ENCODE measurements at places on chromosomes 1 and 21.

GRCh38 chr1:59664166-59664565 is 150.6 kb upstream of the HOOK1 start:
- no peak for DNase-seq

DNA sequence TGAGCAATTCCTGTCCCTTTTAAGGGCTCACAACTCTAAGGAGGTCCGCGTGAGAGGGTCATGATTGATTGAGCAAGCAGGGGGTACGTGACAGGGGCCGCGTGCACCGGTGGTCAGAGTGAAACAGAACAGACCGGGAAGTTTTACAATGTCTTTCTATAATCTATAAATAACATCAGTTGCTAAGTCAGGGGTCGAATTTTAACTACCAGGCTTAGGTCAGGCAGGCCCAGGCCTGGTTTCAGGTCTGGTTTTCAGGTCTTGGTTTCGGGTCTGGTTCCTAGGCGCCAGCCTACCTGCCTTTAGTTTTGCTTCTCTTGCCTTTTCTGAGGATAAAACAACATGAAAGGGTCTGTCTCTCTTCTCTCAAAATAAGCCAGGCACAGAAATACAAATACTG is 476.0 kb upstream of the CAMK1G start:
- no peak for DNase-seq

DNA sequence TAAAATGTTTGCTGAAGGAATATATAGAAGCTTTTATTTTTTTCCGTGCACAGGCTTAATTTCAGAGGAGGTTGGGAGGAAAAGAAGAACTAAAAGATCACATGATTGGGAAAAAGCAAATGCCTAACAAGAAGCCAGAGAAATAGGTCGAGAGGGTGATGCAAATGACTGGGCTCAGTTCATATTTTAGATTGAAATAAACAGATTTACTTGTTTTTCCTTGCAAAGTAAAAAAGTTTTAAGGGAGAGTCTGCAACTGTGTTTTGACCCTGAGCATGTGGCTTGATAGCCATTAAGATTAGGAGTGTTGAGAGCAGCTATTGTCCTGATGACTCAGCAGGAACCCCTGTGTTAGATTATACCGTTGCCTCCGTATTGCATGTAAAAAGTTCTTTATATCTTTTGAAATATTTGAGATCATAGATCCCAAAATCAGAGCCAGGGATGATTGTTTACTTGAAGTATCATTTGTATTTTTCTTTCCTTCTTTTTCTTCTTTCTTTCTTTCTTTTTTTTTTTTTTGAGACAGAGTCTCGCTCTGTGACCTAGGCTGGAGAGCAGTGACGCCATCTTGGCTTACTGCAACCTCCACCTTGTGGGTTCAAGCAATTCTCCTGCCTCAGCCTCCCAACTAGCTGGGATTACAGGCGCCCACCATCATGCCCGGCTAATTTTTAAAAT is 20.2 kb downstream of the CLIC4 start:
- DNase-seq: no peak

GRCh38 chr1:183753464-183753891 is 51.4 kb upstream of the RGL1 start:
- no peak for DNase-seq

DNA sequence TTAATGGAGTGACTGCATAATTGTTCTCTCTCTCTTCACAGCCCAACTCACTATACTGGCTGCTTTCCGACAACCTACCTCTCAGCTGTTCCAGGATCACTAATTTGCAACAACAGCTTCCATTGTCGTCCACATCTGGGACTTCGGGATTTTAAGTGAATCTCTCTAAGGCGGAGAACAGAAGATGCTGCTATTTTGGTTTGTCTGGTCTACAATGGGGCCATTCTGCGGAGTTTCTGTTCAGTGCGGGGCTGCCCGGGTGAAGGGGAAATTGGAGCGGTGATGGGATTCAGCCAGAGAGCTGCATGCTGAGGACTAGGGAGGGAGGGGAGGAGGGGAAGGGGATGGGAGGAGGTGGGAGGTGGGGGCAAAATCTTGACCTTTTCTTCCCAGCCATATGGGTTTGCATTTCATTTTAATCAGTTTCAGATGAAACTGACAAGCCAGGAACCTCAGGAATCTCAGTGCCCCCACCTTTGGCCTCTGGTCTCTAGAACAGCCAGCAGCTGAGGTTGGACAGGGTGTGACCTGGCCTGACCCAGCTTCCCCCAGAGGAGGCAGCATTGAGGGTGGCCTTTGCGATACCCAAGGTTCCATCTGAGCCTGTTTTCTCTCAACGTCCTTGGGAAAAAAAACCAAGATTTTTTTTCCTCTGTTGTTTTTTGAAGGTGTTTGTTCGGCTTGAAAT is 6.9 kb upstream of the SRP9 start:
- no peak for DNase-seq

GRCh38 chr1:55396381-55396891 is 181.3 kb upstream of the USP24 start:
- DNase-seq: no peak

- DNase-seq: no peak
Measured at GRCh38 chr1:28267633-28268032, 8.3 kb downstream of the SESN2 start.

- no peak for DNase-seq
Measured at GRCh38 chr1:231125972-231126580, 35.8 kb upstream of the TRIM67 start.

GRCh38 chr1:200468264-200469001 is 58.6 kb upstream of the ZNF281 start:
- DNase-seq: no peak

- no peak for DNase-seq
Measured at GRCh38 chr1:32886828-32887414, 630 bp downstream of the HPCA start.

GRCh38 chr1:57826535-57826934 is 402.7 kb upstream of the DAB1 start:
- DNase-seq: no peak

GRCh38 chr21:17819877-17820229 is 697 bp upstream of the C21orf91 start:
- DNase-seq: no peak

DNA sequence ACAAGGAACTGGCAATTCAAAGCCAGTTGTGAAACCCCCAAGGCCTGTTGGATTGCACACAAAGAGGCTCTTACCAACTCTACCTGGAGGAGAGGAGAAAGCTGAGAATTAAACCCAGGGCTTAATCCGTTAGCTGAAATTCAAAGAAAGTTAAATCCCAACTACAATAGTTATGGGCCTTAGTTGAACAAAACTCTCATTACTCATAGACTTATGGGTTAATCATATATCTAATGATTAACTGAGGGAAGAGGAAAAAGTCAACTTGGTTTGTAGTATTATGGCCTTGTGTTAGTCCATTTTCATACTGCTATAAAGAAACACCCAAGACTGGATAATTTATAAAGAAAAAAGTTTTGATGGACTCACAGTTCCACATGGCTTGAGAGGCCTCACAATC is 838.2 kb upstream of the ADGRL2 start:
- no peak for DNase-seq

- DNase-seq: no peak
Measured at GRCh38 chr1:234729561-234730474, 119.8 kb upstream of the IRF2BP2 start.

GRCh38 chr1:5686925-5687706 is 305.1 kb downstream of the NPHP4 start:
- DNase-seq: no peak

DNA sequence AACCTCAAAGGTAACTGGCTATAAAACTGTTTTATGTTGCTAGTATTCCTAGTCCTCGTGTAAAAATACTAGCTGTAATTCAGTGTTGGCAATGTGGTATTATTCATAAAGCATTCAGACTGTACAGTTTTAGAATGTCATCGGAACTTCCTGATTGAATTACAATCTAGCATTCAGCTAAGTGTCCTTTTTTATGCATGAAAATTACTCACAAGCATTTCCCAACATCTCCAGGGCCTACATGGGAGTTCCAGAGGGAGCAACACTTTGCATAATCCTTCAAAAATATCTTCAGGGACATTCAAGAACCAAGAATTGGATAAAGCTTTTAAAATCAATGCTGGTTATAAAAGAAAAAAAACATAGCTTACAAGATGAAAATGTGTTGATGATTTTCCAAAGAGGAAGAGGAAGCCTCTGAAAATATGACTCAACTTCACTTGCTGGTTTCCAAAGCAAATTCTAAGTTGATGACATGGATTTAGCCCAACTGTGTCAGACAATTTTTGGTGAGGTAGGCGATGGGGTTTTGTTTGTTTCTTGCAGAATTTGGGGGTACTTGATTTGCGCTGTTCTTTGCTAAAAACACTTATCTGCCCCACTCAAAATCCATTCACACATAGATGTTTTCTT is 137.8 kb downstream of the SLC44A5 start:
- DNase-seq: peak; percentile 2

DNA sequence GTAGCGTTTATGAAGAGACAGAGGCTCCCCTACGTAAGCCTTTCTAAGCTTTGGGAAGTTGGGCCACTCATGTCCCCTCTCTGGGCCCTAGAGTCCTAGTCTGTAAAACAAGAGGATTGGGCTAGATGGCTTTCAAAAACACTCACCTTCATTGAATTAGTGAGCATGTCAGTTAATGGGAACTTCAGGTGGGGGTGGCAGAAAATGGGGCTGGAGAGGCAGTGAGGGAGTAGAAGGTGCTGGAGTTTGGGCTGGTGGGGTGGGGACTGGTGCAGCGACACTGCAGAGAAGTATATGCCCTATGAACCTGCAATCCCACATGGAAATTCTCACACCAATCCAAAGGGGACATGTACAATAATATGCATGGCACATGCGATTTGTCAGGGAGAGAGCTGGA is 182.7 kb downstream of the C1orf94 start:
- no peak for DNase-seq

GRCh38 chr1:182784556-182785171 is 4.9 kb upstream of the NPL start:
- no peak for DNase-seq

- no peak for DNase-seq
Measured at GRCh38 chr1:200535605-200536004, 84.9 kb downstream of the KIF14 start.

- peak; percentile 35 for DNase-seq
Measured at GRCh38 chr1:227946624-227947385, 927 bp downstream of the WNT9A start.

- peak; percentile 63 for DNase-seq
Measured at GRCh38 chr1:94832446-94832845, 12.3 kb downstream of the SLC44A3 start.

DNA sequence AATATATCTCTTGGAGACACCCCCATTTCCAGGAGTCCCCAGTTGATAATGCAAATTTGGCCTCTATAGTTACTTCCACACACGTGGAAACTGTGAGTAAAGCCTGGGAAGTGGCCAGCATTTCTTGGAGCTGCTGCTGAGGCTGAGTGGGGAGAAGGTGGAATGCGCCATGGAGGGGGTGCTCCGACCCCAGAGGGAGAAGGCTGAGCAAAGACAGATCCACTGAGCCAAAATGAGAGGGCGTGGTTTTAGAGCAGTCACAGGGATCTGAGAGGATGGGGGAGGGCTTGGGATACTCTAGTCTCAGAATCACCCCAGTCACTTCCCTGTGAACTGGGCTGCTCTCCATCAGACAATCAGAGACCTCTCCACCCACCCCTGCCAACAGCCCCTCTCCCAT is 38.7 kb downstream of the TRIM62 start:
- peak; percentile 45 for DNase-seq

GRCh38 chr1:228725178-228725577 is 10.1 kb upstream of the RHOU start:
- DNase-seq: no peak

- DNase-seq: no peak
Measured at GRCh38 chr21:37817242-37817641, 99.0 kb downstream of the KCNJ6 start.

GRCh38 chr21:38351961-38352521 is 95.2 kb downstream of the KCNJ15 start:
- DNase-seq: peak; percentile 93

- DNase-seq: no peak
Measured at GRCh38 chr1:153845158-153845557, 70.0 kb downstream of the SLC27A3 start.

DNA sequence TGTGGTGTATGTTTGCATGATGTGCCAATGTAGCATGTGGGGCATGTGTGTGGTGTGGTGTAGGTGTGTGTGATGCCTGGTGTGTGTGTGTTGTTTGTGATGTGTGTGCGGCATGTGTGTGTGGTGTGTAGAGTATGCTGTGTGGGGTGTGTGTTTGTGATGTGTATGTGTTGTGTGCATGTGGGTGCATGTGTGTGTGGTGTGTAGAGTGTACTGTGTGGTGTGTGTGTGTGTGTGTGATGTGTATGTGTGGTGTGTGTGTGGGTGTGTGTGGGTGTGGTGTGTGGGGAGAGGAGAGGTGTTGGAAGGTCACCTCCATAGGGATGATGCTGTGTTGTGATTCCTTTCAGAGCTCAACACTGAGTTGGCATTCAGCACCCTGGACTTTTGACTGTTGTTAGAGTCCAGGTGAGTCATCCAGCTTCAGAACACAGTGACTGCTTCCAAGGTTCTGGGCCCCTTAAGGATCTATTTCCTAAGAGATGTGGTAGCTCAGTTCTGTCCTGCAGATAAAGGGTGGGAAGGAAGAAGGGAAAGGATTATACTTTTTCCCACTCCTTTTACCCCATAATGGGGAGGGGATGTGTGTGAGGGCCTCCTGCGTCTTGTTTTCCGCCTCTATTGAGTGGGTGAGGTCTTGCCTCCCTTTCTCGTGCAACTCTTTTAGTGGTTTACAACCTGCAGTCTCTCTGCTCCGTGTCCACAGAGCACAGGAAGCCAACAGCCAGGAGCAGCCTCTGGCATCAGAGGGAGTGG is 47.6 kb downstream of the RHOU start:
- no peak for DNase-seq

GRCh38 chr21:34834852-34835501 is 166.2 kb downstream of the CLIC6 start:
- no peak for DNase-seq

GRCh38 chr1:19113697-19114092 is 96.4 kb downstream of the UBR4 start:
- no peak for DNase-seq

- DNase-seq: no peak
Measured at GRCh38 chr1:190563230-190563629, 85.6 kb upstream of the BRINP3 start.

DNA sequence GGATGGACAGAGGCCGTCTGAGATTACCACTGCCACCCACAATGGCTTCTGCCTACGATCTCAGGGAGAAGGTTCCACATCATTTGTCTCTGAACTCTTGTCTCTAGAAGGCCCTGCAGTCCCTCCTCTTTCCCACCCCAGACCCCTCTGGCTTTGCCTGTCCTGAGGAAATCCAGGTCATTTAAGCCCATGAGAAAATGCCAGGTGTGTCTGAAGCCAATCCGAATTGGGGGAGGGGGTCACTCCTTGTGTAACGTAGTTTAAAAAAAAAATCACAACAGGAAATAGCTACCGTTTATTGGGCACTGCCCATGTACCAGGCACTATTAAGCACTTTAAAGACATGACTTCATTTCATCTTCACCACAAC is 7.5 kb upstream of the MYOM3 start:
- DNase-seq: no peak

- DNase-seq: no peak
Measured at GRCh38 chr1:14926229-14926628, 227.3 kb upstream of the TMEM51 start.

Measured in stromal cell of bone marrow (primary cell).